Lung (tissue), 17 donors: ENCODE measurements at places on chromosomes 1 and 21. TPM values are rescaled to one million over a fixed set of nuclear protein-coding genes. Genes with fewer than 3 reads are reported as not detected.
A peak's percentile ranks its signal among the peaks of the same experiment; 100 is the strongest.

NUP133 gene
- total RNA-seq, result 36.2 TPM

DNA sequence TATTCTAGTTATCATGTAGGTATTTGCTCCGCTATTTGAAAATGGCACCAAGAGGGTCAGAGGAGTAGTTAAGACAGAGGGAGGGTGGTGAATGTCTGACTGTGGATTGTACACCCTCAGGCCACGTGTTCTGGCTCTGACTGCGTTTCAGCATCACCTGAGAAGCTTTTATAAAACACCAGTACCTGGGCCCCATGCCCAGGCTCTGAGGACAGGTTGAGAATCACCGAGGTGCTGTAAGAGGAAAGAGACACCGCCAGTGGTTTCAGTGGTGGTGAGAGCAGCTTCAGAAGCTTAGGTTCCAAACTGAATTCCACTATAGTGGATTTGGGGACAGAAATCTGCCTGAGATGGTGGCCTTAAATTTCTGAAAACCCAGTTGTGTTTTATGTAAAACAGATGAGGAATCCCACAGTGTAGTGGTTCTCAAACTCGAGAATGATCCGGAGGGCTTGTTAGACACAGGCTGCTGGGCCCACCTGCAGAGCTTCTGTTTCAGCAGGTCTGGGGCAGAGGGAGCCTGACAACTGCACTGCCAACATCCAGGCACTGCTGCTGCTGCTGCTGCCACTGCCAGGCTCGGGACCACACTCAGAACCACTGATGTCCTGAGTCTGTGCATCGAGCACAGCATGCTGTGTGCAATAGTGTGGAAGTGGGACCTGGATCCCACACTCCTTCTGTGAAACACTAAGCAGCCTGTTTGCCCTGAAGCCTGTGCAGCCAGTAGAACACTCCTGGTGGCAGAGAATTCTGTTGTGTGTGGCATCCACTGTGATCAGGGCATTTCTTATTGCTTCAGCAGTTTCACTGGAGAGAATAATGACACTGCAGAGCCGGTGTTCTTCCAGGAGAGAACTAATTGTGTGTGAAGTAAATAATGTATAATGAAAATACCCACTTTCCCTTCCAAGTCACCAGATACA lies 98.7 kb downstream of the SUSD4 start:
- no peak overlapping the region for H3K4me3 ChIP-seq
- no peaks in the 10 kb centered on the region for H3K36me3 ChIP-seq
- no peaks in the 10 kb centered on the region for H3K4me1 ChIP-seq
- H3K27me3 ChIP-seq, result no peaks in the 10 kb centered on the region
- H3K27ac ChIP-seq, result no peak overlapping the region
- DNase-seq, result no peak

GRCh38 chr21:41866274-41866809 lies 12.8 kb downstream of the PRDM15 start:
- no peaks in the 10 kb centered on the region for H3K27me3 ChIP-seq
- no peaks in the 10 kb centered on the region for H3K36me3 ChIP-seq
- no peak overlapping the region for H3K4me3 ChIP-seq
- no peaks in the 10 kb centered on the region for H3K4me1 ChIP-seq
- no peak for DNase-seq

LRRC53 gene
- total RNA-seq, result not detected

DNA sequence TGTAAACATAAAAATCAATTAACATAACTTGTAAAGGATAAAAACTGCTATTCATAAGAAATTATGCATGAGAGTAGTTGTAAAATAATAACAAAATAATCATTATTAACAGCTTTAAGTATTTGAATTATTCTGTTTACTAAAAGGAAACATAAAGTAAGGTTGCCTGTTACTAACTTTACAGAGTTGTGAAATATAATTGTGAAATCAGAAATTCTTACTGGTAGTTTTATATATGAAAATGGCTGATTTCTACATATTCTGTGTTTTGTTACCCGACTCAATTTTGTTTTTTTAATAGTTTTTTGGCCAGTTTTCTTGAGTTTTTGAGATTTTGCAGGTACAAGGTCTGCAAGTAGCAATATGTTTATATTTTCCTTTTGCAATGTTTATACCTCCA lies 27.8 kb downstream of the FNBP1L start:
- DNase-seq, result no peak
- H3K27ac ChIP-seq, result no peak overlapping the region
- H3K4me3 ChIP-seq, result no peak overlapping the region
- H3K4me1 ChIP-seq, result peaks cover 13% of the 10 kb centered on the region
- H3K36me3 ChIP-seq, result peaks cover 5% of the 10 kb centered on the region
- no peaks in the 10 kb centered on the region for H3K27me3 ChIP-seq

- no peak for DNase-seq
- H3K36me3 ChIP-seq, result peaks cover 19% of the 10 kb centered on the region
- H3K4me1 ChIP-seq, result no peaks in the 10 kb centered on the region
- H3K27ac ChIP-seq, result no peak overlapping the region
- H3K27me3 ChIP-seq, result no peaks in the 10 kb centered on the region
These were observed 13.5 kb downstream of the MOV10 start for GRCh38 chr1:112687785-112688496.

FCN3 gene
- 36.6 TPM for total RNA-seq

GRCh38 chr21:38853421-38853919 lies 47.7 kb downstream of the ETS2 start:
- no peaks in the 10 kb centered on the region for H3K27me3 ChIP-seq
- H3K36me3 ChIP-seq, result no peaks in the 10 kb centered on the region
- H3K4me3 ChIP-seq, result no peak overlapping the region
- no peak overlapping the region for H3K27ac ChIP-seq

- no peak overlapping the region for H3K27ac ChIP-seq
- no peak overlapping the region for H3K4me3 ChIP-seq
- no peaks in the 10 kb centered on the region for H3K36me3 ChIP-seq
- no peak for DNase-seq
These were observed 599.0 kb downstream of the LMO4 start for GRCh38 chr1:87927391-87928280.

DNA sequence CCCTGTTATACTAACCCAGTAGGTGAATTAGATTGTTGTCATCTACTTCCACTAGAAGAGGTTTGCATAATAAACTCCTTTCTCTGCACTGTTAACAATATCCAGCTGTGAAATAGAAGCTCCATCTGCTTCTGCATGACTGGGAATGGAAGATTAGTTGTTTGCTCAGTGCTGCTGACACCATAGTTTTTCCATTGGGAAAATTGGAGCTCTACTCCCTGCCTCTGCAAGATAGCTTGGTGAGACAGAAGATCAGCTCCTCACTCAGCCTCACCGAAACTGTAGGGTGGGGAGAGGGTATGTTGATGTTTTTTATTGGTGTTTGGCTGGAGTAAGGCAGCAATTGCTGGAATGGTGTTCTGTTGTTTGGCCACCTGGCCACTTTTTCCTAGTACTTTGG lies 331.6 kb upstream of the ADAMTS5 start:
- no peak overlapping the region for H3K4me3 ChIP-seq
- H3K36me3 ChIP-seq, result no peaks in the 10 kb centered on the region
- H3K27me3 ChIP-seq, result no peaks in the 10 kb centered on the region
- DNase-seq, result no peak

- no peaks in the 10 kb centered on the region for H3K36me3 ChIP-seq
- DNase-seq, result peak; percentile 77
- peaks cover 79% of the 10 kb centered on the region for H3K27me3 ChIP-seq
These were observed at the start of gene FOXD3 for GRCh38 chr1:63322114-63322943. FOXD3 (plus strand) TSS chr1:63322567; CDS start chr1:63323059, 492 bp downstream.

KCNE2 gene
- total RNA-seq, result 0.65 TPM

DNA sequence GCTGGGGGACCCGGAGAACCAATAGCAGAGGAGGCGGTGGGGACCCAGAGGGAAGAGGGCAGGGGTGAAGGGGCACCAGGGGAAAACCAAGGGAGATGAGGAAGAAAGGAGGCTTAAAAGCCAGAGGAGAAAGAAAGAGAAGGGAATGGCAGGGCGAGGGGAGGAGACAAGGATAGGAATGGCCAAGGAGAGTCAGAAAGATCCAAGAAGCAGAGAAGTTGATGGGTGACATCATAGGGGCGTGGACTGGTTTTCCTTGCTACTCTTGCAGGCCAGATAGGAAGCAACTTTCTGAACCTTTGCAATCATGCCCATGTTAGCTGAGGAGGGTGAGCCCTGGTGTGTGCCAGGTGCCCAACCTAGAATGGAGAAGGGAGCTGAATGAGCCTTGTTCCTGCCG lies 5.4 kb downstream of the NPR1 start:
- no peak overlapping the region for H3K27ac ChIP-seq
- H3K27me3 ChIP-seq, result peaks cover 30% of the 10 kb centered on the region
- peaks cover 3% of the 10 kb centered on the region for H3K4me1 ChIP-seq
- no peak for DNase-seq
- no peaks in the 10 kb centered on the region for H3K36me3 ChIP-seq
- H3K4me3 ChIP-seq, result no peak overlapping the region

- H3K27ac ChIP-seq, result no peak overlapping the region
- H3K36me3 ChIP-seq, result no peaks in the 10 kb centered on the region
- H3K4me1 ChIP-seq, result peaks cover 6% of the 10 kb centered on the region
- DNase-seq, result no peak
- no peak overlapping the region for H3K4me3 ChIP-seq
These were observed 25.6 kb upstream of the SCCPDH start for GRCh38 chr1:246698466-246699094.

DNA sequence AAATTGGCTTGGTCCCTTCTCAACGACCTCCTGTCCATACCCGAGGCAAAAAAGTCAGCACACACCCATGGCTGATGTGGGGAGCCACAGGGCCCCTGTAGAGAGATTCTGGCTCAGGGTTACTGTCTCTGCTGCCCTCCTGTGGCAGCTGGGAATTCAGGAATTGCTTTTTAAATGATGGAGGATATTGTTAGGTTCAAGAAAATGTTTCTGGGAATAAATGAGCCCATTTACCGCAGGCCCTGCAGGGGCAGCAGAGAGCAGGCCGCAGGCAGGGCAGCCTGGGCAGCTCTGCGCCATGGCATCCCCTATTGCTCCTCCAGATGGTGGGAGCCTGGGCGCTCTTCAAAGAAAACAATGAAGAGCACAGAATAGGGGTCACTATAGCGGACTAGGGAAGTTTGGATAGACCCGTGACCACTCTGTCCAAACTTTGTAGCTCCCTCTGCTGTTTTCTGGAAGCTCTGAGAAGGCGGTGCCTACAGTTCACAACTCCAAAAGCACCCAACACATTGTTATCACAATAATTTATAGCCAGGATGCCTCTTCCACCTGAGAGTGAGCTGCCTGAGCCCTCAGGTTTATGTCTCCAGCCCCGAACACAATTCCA lies 201.1 kb downstream of the BACH1 start:
- H3K4me1 ChIP-seq, result no peaks in the 10 kb centered on the region
- no peaks in the 10 kb centered on the region for H3K27me3 ChIP-seq
- no peak overlapping the region for H3K4me3 ChIP-seq
- H3K27ac ChIP-seq, result no peak overlapping the region

GRCh38 chr1:46823151-46823550 lies 24.3 kb downstream of the CYP4B1 start:
- no peak for DNase-seq
- no peak overlapping the region for H3K4me3 ChIP-seq
- H3K27me3 ChIP-seq, result no peaks in the 10 kb centered on the region
- H3K36me3 ChIP-seq, result no peaks in the 10 kb centered on the region
- H3K4me1 ChIP-seq, result no peaks in the 10 kb centered on the region
- no peak overlapping the region for H3K27ac ChIP-seq
